ENCODE measurements at places on chromosomes 6 and 20. TPM values are rescaled to one million over a fixed set of nuclear protein-coding genes. Genes with fewer than 3 reads are reported as not detected.

GRCh38 chr6:78910591-78911171, 43.3 kb downstream of the IRAK1BP1 start:
- no peak for DNase-seq

DNA sequence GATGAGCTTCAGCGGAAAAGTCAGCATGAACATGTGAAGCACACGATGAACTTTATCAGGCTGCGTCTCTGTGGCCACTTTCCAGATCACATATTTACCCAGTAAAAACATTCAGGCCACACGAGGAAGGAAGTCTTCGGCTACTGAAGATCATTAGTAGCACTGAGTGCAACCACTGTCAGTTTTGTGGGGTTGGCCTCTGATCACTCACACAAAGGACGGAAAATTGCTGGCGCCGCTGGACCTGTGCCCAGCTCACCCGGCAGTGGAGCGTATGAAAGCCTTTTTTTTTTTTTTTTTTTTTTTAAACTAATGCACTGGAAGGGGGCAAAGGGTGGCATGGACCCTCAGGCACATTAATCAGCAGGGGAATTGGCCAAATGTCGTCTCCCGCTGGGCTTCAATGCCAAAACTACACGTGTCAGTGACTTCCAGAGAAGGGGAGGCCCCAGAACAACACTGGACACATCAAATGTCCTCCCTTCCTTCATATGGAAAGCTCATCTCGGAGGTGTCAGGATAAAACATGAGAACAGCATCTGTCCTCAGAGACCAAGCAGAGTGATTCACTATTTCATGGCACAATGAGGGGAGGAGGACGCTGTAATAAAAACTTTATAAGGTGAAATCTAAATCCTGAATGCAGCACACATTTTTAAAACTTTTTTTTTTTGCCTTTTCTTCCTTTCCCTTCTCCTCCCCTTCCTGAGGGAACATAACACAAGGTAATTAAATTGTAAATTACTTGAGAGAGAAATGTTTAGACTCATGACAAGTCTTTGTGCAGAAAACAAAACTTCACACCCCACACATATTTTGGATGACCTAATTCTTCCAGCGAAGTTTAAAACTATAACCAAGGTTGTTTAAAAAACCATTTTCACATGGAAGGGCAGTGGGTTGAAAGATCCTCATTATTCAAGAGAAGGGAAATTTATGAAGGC, 223.4 kb downstream of the FOXC1 start:
- no peak for DNase-seq

Gene ZSCAN9
- 13.7 TPM for total RNA-seq

- DNase-seq, result no peak
Measured at GRCh38 chr6:136092897-136093296, 157.2 kb downstream of the MTFR2 start.

- peak; percentile 6 for DNase-seq
Measured at GRCh38 chr6:89596484-89596883, 42.1 kb downstream of the LYRM2 start.

DNA sequence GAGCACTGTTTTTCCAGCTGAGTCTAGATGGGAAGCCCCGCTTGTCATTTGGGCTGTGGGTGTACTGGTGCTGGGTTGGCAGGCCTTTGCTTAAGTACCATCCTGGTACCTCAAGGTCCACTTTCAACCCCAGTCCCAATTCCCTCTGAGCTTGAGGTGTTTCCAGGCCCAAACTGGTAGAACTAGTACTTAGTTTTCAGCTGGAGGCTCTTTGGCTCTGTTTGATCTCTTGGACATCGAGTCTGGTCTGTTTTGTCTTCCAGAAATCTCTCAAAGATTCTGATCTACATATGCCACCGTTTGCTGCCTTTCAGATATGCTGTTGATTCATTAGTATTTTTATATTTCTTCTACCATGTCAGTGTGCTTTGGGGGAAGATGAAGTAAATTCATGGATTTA, 61.8 kb upstream of the GNRH2 start:
- no peak for DNase-seq

Gene ZBTB46
- total RNA-seq, result 0.63 TPM

Gene TENT5A
- 3.9 TPM for total RNA-seq

Gene EBF4
- total RNA-seq, result not detected

Gene ARFGAP1
- total RNA-seq, result 97.2 TPM

Gene BMP2
- 6.7 TPM for total RNA-seq

Gene CHMP4B
- 95.2 TPM for total RNA-seq

Gene RIPOR3
- not detected for total RNA-seq

Gene MYMX
- not detected for total RNA-seq

Gene HMGA1
- total RNA-seq, result 202 TPM

DNA sequence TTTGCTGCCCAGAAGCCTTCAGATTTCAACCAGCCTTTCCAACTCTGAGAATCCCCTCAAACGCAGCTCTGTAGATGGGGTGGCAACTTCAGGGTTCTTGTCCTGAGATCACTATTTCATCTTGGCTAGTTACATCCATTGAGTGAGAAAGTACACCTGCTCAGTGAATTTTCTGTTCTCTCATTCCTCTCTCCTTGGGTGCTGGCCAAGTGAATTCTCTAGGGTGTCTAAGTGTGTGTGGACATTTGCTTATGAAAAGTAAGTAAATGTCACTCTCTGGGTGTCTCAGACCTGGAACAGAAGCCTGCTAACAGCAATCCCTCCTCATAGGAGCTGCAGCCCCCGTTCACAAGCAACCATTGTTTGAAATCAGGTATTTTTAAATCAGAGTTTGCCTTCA, 3.8 kb downstream of the RIN2 start:
- no peak for DNase-seq
